ENCODE measurements at places on chromosomes 5 and 9.

DNA sequence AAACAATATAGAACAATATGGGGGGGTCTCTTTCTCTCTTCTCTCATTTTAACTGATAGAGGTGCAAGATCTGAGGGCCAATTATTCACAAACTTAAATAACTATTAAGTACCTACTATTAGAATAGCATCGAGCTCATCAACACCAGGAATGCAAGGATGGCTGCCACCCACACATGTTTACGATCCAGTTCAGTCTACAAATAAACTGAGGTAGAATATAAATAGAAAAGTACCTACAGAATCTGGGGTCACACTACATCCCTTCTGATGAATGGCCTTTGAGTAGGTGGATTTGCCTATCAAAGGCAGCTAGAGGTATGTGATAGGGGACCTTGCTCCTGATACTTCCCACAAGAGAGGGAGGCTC, 91.8 kb upstream of the ZNF366 start:
- DNase-seq = no peak

- DNase-seq = peak; percentile 70
These were observed 172.3 kb upstream of the GNA14 start for GRCh38 chr9:77820293-77820954.

GRCh38 chr9:114855488-114855887, 49.6 kb upstream of the TNFSF15 start:
- DNase-seq = no peak

DNA sequence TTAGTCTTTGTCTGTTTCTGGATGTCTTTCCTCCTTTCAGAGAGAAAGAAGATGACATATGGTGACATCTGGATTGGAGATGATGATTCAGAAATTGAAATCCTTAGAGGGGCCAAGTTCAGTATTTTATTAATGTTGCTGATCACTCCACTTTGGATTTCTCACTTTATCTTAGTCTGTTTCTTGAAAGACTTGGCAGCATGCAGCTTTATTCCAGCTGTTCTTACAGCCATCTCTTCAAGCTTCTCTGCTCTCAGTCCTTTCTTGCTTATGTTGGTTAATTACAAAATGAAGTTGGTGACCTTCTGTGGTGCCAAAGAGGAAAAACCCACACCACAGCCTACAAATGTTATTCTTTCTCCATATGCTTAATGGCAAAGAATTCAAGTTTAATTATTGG, 62.1 kb downstream of the SNCAIP start:
- DNase-seq = no peak

- DNase-seq = no peak
These were observed 888 bp downstream of the RPL26L1 start for GRCh38 chr5:172959824-172960799.

- DNase-seq = no peak
These were observed 1.7 kb downstream of the POLR3G start for GRCh38 chr5:90476391-90476790.

GRCh38 chr5:143923634-143924266, 111.8 kb downstream of the HMHB1 start:
- peak; percentile 60 for DNase-seq

DNA sequence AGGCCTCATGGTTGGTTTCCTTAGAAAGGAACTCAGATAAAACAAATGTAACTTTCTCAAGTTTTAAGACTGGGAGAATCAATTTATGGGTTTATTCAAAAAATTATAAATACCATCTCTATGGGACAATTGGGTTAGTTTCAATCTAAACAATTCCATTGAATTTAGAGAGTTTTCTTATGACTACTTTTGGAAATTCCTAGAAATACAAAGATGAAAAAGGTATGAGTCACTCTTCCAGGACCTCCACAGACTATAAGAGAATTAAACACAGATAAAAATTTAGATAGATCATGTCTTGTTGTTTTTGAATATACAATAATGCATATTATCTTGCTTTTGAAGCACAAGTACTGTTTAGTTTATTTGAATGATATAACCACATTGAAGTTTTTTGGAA, 188.7 kb downstream of the CHSY3 start:
- no peak for DNase-seq

GRCh38 chr9:88017096-88017495, 42.8 kb upstream of the CDK20 start:
- no peak for DNase-seq

- no peak for DNase-seq
These were observed 300.8 kb downstream of the TRIM32 start for GRCh38 chr9:116987721-116988485.

DNA sequence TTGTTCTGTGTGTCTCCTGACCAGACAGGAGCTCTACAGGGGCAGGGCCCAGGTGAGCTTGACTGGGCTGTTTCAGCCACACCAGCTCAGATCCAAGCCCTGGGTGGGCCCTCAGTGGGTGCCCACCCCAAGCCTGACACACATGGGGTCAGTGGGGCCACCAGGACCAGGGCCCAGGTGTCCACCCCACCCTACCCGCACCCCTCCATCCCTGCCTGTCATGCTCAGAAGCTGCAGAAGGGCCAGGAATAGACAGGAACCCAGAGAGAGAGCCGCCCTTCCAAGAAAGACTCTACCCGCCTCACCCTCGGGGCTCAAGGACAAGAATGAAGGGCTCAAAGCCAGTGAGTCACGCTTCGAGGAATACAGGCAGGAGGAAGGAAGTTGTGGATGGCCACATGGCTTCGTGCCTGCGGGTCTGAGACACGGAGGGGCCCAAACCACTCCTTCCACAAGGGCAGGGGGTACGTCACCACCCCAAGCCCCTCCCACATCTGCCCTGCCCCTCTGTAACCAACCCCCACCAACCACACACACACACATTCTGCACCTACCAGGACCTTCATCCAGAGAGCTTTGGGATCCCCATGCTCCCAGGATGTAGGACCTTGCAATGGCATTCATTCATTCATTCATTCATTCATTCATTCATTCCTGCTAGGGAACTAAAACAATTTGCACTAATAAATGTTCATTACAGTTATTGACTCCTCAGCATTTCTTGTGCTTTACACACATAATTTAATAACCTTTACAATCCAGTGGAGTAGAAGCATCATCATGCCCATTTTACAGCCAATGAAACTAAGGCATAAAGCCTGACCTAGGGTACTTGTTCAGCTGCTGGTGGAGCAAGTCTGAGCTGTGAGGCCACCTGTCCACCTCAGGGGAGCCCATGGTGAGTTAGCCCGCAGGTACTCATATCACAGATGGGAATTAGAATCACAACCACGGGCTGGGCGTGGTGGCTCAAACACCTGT, 55.9 kb upstream of the STXBP1 start:
- DNase-seq = peak; percentile 92

DNA sequence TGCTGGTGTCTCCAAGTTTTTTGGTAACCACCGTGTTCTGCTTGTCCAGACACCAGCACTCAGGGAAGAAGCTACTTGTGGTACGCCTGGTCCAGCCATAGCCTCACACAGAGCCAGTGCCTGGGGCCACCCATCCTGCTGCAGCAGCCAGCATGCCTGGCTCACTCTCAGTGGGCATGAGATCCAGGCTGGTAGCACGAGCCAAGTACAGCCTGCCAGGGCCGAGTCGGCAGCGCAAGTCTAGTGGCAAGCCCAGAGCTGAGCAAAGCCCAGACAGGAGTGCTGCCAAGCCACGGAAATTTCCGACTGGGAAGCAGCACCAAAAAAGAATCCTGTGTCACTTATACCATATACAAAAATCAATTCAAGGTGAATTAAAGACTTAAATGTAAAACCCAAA, 36.3 kb upstream of the FBXL17 start:
- no peak for DNase-seq

GRCh38 chr9:81601639-81602623, 87.4 kb downstream of the TLE1 start:
- DNase-seq = peak; percentile 60

DNA sequence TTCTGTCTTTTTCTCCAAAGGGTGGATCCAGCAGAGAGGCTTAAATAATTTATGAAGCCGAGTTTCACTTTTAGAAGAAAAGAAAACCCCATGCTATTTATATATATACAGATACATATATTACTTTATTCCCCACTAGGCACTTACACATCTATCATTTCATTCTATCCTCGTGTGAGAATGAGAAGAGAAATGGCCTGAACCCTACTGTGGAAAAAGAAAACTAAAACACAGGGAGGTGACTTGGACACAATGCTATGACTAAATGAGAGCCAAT, 195.2 kb downstream of the NR3C1 start:
- no peak for DNase-seq

- no peak for DNase-seq
These were observed 110.8 kb downstream of the FGF10 start for GRCh38 chr5:44278469-44278868.

DNA sequence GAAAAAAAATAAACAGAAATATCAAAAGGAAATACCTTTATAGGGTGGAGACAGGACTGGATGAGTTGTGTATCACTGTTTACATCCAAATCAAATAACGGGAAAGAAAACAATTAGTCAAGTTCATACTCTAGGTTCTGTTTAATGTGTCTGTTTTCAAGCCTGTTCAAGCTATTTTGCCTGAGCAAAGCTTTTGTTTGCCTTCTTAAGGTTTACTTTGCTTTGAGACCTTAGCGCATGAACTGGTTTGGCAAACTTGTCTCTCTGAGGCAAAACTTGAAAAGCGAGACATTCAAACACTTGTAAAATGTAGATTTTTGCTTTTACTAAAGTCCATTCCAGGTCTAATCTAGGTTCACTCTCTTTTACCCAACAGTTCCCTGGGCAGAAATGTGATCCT, 174.1 kb upstream of the RFX3 start:
- DNase-seq = peak; percentile 28

DNA sequence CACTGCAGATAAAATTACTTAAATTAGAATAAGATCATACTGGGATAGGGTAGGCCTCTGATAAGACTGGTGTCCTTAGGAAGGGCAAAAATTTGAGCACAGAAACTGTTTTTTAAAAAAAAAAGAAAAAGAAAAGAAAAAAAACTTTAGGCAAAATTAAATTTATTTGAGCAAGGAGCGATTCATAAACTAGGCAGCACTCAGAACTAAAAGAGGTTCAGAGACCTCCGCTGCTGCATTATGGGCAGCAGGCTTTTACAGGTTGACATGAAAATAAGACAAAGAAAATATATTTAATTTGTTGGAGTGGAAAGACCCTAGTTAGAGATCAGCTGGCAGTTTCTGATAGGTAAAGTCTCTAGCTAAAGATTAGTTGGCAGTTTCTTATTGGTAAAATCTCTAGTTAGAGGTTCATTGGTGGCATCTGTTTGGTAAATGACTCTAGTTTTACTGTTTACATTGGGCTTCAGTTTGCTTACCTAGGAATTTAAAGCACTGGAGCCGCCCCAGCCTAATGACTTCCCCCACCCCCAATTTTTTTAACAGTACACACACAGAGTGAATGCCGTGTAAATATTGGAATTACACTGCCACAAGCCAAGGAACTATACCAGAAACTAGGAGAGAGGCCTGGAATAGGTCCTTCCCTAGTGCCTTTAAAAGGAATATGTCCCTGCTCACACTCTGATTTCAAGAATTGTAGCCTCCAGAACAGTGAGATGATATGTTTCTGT, 4.5 kb upstream of the PLPP6 start:
- DNase-seq = no peak

DNA sequence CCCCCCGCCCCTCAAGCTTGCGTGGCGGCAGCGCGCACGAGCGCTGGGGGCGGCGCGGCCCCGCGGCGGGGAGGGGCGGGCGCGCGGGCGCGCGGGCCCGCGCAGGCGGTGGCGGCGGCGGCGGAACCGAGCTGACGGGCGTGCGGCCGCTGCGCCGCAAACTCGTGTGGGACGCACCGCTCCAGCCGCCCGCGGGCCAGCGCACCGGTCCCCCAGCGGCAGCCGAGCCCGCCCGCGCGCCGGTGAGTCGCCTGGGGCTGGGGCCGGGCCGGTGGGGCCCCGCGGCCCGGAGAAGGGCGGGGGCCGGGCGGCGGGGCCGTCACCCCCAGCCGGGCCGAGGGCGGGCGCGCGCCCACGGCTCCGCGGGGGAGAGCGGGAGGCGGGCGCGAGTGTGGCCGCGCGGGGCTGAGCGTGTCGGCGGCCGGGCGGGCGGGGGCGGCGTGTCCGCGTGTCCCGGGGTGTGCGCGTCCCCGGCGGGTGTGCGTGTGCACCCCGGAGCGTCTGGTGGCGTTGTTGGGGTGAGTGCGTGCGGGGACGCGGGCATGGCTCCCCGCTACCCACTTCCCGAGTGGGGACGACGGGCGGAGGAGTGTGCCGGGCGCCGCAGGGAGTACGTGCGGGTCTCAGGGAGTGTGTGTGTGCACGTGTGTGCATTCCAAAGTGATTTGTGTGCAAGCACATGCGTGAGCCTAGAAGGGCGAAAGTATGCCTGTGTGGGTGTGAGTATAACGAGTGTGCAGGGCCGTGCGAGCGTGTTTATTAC, at the start of gene NEK6:
Gene NEK6 (plus strand): TSS at position 106 of the 763 bp plus-strand sequence. CDS start 44,016 bp downstream, outside the sequence.
- DNase-seq = peak; percentile 31

DNA sequence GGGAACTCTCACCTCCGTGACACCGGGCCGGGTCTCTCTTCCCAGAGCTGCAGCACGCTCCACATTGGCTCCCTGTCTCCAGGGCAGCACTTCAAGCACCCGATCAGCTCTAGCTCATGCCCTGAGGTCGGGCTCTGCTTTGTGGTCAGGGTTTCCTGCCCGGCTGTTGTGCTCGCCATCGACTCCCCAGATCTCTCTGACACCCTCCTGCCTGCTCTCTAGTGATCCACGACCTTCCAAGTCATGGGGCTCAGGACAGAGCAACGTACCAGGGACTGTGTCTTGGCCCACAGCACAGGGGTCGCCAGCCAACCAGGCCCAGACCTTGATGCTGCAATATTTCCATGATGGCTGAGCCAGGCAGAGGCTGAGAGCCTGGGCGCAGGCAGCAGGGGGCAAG, 45.1 kb downstream of the PRRT1B start:
- DNase-seq = no peak

- no peak for DNase-seq
These were observed 18.5 kb downstream of the SLC12A7 start for GRCh38 chr5:1093361-1093760.

DNA sequence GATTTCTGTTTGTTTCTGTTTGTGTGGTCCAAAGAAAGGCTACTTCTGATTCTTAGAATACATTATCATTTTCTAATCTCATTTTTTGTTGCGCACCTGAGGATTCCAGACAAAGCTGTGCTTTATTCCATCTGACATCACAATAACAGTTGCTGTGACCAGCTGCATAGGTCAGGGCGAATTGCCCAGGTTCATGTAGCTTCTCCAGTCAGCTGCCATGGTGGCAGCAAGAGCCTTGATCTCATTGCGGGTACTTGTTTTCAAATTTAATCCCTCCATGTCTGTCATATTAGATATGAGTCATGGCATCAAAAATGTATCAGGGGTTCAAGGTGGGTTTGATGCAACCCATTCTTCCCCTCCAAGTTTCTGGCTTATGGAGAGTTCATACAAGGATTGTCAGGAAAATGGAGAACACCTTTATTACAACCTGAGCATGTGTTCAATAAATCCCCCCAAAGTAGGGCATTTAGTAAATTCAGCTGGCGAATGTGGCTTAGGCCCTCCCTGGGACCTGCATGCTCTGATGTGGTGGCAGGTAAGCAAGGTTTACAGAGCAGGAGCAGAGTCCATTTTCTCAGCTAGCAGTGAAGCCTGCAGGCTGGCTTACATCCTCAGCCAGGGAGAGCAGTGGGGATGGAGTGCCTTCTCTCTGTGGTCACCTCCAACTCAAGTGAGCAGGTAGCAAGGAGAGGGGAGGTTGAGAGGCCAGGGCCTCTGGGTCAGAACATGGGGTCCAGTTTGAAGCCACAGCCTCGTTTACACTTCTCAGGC, 13.9 kb downstream of the CAVIN4 start:
- no peak for DNase-seq

GRCh38 chr5:133942614-133943474, 25.6 kb downstream of the C5orf15 start:
- peak; percentile 65 for DNase-seq

- DNase-seq = no peak
These were observed 27.4 kb downstream of the IRX2 start for GRCh38 chr5:2724031-2724581.

GRCh38 chr9:132478353-132479050, 68.5 kb downstream of the CFAP77 start:
- DNase-seq = no peak
